NCI-H1694 (cell line): ENCODE measurements at places on chromosomes 7 and 10.
A peak's percentile ranks its signal among the peaks of the same experiment; 100 is the strongest.

GRCh38 chr10:131043039-131043691, 268.4 kb downstream of the TCERG1L start:
- no peak for DNase-seq

- no peak for DNase-seq
These were observed 1.3 kb downstream of the AMPH start for GRCh38 chr7:38629651-38630510.

- DNase-seq = no peak
These were observed 10.3 kb upstream of the CALML5 start for GRCh38 chr10:5509691-5510090.

DNA sequence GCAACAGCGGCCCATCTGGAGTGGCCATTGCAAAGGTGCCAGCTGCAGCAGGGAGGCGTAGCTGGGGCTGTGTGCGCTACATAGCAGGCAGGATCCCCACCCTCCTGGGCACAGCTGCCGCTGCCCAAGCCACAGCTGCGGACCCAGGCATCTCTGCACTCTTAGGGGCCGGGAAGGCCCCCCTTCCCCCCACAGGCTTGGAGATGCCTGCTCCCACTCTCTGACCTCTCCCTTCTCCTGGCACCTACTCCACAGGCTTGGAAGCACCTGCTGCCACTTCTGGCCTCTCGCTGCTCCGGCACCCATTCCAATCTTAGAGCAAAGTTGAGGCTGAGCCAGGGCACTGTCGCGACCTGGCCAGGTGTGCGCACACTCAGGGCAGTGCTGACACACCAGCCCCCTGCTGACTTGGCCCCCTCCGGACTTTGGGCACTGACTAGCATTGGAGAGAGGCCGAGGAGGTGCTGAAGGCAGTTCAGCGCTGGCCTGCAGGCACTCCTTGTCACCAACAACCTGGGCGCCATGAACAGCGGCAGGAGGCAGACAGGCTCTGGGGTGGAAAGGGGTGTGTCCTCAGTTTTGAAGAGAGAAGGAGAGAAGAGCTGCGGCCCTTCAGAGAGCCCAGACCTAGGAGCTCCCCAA, 18.4 kb downstream of the RBM48 start:
- DNase-seq = no peak

- DNase-seq = no peak
These were observed 46.0 kb downstream of the CNOT4 start for GRCh38 chr7:135463908-135464307.

GRCh38 chr10:20257422-20257821, 441.2 kb downstream of the PLXDC2 start:
- DNase-seq = no peak

DNA sequence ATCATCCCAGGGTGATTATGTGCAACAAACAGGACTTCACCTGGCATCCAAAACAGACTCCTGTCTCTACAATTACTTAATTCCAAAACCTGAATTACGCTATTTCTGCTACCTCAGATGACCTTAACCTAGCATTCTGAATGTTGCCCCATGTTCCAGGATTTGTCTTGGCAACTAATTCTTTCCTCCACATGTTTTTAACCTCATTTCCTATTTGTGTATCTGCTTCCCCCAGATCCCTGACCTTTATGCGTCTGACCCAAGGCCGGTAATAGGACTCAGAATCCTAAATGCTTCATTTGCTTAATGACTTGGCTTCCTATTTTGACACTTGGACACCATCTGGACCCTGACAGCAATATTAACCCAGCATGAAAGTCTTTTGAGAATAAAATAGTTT, 8.7 kb upstream of the ING3 start:
- DNase-seq = no peak

DNA sequence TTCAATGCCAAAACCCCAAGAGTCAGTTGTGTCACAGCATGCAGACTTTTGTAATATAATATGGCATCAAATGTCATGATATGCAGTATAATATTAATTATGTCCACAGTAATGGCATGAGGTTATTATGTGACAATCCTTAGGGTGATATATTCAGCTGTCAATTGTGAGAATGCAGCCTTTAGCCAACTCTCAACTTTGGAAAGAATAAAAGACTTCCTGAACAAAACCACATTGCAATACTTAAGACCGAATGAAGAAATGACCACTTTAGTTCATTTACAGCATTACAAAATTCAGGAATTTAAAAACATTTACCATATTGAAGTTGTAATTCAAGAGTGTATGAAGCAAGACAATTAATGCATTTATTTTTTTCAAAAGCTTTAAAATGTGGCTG, 45.4 kb downstream of the CPVL start:
- no peak for DNase-seq

DNA sequence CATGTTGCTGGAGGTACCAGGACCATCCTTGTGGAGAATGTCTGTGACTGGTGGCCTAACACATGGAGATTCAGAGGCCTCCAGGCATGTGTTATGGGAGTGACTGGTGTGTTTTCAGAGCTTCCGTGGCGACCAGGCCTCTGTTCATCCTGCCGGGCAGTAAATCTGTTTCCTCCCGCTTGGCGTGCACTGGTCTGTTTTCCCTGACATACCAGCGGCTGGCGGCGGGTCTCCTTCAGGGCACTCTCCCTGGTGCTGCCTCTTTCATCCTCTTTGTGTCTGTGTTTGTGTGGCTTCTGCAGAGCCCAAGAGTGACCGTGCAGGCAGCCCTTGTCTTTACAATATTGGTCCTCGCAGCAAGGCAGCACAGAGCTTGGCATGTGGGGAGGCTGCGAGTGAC, 385.1 kb upstream of the MKI67 start:
- no peak for DNase-seq

- DNase-seq = no peak
These were observed 34.6 kb downstream of the PLXNA4 start for GRCh38 chr7:132541656-132542055.

- no peak for DNase-seq
These were observed 182.4 kb downstream of the ARHGAP21 start for GRCh38 chr10:24541239-24541753.

DNA sequence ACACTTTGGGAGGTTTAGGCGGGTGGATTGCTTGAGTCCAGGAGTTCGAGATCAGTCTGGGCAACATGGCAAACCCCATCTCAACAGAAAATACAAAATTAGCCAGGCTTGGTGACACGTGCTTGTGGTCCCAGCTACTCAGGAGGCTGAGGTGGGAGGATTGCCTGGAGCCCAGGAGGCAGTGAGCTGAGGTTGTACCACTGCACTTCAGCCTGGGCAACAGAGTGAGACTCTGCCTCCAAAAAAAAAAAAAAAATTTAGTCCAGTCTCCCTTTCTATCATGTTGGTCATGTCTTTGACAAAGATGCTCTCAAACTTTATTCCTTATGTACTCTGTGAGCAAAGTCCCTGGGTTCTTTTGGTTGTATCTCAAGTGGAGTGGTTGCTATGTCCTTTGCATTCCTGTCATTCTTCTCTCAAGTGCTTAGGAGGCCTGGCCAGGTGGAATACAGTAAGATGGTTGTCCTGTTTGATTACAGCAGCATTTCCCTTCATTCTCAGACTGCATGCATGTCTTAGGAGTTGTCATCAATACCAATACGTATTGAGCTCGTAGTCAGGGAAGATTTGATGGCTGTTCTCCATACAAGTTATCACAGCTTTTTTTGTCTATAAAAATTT, 85.7 kb downstream of the MMRN2 start:
- DNase-seq = no peak

DNA sequence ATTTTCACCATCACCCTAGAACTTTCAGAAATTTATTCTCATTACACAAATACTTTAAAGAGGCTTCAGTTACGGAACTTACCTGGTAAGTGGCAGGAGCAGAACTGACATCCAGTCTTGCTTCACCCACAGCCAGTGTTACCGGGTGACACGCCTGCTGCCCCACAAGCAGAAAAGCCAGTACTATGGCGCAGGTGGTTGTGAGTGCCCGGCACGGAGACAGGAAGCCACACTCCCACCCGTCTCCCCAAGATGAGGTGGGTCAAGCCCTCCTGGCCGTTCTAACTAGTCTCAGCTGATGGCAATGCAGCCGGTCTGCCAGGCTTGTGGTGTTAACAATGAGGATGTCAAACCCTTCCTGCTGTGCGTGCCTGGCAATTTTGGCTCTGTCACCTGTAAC, 86.9 kb downstream of the PROSER2 start:
- no peak for DNase-seq

DNA sequence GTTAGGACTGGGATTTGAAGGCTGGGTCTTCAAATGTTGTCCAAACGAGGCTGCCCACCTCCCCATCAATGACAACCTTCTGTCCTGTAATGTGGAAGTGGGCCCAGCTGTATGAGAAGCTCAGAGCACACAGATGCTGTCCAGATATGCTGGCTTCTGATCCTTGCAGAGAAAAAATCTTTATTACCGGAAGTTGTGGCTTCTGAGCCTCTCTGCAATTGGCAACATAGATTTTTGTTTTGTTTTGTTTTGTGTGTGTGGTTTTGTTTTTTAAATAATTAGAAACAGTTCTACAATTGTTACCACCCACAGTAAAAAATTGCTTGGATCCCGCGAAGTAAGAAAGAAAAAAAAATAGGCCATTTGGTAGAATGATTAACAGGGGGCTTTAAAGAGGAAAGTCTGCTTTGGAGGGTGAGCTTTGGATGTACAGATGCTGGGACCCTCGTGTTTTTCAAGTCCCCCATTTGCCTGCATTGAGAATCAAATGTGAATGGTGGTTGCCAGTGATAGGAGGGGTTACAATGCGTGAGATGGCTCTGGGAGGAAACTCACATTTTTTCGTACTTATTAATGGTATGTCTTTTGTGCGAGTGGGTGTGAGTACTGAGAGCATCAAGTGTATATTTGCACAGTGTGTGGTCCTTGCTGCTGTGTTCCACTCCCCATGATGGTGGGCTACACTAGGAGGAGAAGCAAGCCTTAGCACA, 153.2 kb downstream of the TCF7L2 start:
- DNase-seq = no peak

GRCh38 chr7:960269-960871, 5.9 kb upstream of the ADAP1 start:
- peak; percentile 36 for DNase-seq

DNA sequence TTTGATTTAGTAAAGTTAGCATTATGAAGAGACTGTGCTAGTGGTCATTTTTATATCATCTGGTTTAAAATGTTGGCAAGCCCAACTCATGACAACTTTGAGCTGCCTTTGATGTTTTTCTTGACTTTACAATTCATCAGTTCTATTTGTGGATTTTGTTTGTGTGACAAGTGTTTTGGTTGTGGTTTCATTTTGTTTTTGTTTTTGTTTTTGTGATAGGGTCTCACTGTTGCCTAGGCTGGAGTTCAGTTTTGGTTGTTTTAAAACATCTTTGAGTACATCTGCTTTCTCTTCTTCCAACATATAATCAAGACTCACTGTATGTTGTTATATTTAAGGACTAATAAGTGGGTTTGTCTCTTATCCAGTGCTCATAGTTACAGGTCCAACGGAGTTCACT, 17.6 kb upstream of the SFR1 start:
- no peak for DNase-seq

- no peak for DNase-seq
These were observed 161.6 kb downstream of the PKD1L1 start for GRCh38 chr7:47786557-47787248.

- no peak for DNase-seq
These were observed 37.0 kb upstream of the PURB start for GRCh38 chr7:44922351-44922694.

GRCh38 chr7:158266817-158267741, 320.5 kb downstream of the PTPRN2 start:
- DNase-seq = no peak

DNA sequence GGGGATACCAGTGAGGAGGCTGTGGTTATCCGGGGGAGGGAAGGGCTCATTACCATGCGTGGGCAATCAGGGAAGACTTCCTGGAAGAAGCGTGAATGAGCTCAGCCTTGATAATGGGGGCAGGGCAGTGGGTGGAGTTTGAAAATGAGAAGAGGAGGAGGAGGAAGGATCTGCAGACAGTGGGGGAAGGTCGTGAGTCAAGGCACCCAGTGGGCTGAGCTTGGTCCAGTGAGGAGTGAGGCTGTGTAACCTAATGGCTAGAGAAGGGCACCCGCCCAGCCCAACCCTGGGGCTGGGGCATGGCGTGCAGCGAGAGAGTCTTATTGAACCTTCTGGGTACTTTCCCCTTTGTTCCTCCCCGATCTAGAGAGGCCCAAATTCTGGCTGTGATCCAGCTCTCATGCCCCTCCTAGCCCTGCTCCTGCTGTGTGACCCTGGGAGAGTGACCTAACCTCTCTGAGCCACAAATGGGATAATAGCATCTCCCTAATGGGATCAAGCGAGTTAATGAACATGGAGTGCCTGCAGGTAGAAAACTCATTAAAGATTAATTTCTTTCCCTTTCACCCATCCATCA, 31.5 kb downstream of the CLIP2 start:
- no peak for DNase-seq

GRCh38 chr7:149500201-149500600, 2.6 kb upstream of the ZNF746 start:
- DNase-seq = no peak

DNA sequence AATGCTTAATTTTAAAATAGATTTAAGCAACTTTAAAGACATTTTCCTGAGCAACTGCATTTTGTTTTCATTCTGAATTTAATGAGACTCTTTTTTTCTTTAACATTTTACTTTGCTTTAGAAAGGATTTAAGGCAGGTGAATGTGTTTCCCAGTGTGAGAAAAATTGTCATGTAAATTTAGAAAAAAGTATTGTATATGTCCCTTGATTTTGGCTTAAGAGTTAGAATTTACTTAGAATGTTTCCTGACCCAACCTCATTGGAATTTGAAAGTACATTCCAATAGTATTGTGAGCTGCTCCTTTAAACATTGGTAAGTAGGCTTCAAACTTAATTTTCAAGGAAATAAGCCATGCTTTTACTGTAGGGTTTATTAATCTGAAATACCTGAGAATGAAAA, 110.2 kb downstream of the PTEN start:
- no peak for DNase-seq

- no peak for DNase-seq
These were observed 4.5 kb downstream of the KAZALD1 start for GRCh38 chr10:101066146-101066895.

DNA sequence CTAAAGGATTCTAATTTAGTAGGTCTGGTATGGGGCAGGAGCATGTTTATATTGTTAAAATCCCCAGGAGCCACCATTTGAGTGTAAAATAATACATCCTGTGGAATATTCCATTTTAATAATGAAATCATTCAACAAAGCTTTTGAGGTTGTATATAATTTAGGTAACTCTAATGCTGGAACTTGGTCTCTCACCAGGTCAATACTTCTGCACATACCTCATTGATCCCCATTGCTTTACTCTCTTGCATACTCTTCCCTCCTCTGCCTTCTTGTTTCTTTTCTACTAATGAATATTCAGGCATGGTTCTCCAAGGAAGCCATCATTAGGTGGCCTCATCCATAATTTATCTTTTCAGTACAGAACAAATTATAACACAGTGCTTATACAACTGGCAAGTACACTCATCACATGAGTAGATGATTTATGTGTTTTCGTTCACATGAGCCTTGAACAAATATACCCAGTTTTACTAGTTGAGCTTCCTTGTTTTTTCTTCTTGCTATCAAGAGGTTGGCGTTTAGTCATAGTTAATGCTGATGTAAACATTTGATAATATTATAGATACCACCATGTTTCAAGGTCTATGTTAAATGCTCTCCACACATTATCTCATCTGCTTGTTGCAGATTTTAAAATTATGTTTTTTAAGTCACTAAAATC, 7.2 kb downstream of the PALS2 start:
- DNase-seq = no peak

- DNase-seq = no peak
These were observed 168.7 kb downstream of the GNAI1 start for GRCh38 chr7:80303315-80303714.

- no peak for DNase-seq
These were observed 316.7 kb downstream of the TCERG1L start for GRCh38 chr10:130994845-130995244.

GRCh38 chr10:27794157-27794556, 48.5 kb upstream of the MKX start:
- DNase-seq = no peak

GRCh38 chr10:76287856-76288255, 856.4 kb downstream of the LRMDA start:
- DNase-seq = no peak
